ENCODE measurements at places on chromosomes 2 and 18.
A peak's percentile ranks its signal among the peaks of the same experiment; 100 is the strongest.

DNA sequence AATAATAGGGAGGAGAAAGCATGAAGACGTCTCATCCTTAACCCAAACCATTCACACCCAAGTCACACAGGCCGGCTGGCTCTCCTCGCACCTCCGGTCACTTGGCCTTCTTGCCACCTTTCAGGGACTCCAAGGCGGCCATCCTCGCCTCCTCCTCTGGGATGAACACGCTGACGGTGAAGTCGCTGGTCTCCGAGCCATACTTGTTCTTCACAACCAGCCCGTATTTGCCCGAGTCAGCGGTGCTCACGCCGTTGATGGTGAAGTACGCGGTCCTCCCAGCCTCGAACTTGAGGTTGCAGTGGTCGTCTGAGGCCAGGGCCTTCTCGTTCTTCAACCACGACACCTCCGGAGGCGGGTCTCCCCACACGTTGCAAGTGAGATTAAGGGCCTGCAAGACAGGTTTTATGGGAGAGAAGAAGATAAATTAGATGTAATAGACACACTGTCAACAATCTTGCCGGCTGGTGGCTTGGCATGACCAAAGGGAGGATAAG lies 54.3 kb upstream of the LPIN2 start:
- no peak for DNase-seq

- no peak for DNase-seq
Observed at GRCh38 chr2:199962203-199962602, 6.8 kb downstream of the MAIP1 start.

- no peak for DNase-seq
Observed at GRCh38 chr2:26557244-26557925, 79.5 kb upstream of the OTOF start.

- DNase-seq: no peak
Observed at GRCh38 chr2:240532031-240532775, 25.6 kb downstream of the ANKMY1 start.

DNA sequence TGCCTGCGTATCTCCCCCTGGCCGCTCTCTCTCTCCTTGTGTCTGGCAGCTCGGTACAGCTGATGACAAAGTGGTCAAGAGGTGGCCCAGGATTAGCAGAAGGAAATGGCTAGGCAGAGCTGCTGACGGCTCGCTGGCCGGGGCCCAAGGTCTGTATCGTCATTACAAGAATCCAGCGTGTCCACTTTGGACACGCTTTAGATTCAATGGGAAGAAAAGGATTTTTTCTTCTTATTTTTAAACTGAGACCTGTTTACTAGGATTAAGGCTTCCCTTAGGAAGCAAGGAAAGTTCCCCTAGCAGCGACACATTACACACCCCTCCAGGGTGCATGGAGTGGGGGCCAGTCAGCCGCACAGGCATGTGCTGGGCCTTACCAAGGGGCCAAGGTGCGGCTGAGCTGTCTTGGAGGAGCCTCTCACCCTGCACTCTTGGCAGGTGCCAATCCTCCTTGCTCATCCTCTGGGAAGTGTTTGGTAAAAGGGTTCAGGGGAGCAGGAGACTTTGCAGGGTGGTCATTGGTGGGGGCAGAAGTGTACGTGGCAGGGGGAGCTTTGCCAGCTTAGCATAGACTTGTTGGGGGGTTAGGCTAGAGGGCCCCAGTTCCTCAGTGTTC lies 76.8 kb downstream of the POLR1A start:
- no peak for DNase-seq

- no peak for DNase-seq
Observed at GRCh38 chr2:98809116-98809515, 78.2 kb upstream of the MGAT4A start.

- DNase-seq: no peak
Observed at GRCh38 chr2:37880551-37880950, 44.5 kb upstream of the RMDN2 start.

GRCh38 chr2:219648963-219649362 lies 21.5 kb downstream of the SLC4A3 start:
- no peak for DNase-seq

DNA sequence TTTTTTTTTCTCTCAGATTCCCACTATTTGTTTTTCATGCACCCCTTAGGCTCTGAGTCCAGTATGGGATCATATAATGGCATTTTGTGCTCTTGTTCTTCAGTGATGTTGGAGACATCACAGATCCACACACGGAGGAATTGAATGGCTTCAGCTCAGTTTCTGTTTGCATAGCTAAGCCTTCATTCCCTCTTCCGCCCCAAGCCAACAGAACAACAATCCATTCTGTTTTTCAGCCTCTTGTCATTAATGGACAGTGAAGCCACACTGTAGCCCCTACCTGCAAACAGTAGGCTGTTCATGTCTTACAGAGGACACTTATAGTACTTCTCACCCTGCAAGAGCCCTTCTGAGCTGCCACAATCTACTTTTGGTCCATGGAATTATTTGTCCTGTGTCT lies 64.0 kb upstream of the ZSWIM2 start:
- DNase-seq: no peak

DNA sequence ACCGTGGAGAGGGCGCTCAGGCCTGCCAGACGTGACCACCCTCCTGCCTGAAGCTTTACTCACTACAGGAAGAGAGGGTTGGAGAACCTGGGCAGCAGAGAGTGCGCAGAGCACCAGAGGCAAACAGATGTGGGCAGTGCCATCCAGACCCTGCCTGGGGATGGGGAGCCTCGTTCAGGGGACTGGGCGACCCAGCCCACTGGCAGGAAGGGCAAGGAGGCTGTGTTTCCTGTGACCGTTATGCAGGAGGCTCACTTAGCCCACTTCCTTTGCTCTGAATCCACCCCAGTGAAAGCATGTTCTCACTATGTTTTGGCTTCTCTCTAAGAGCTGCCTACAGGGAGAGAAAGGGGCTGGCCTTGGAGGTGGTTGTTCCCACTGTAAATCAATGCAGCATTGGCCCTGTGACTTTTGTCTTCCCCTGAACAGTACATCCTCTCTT lies 23.0 kb upstream of the ACKR3 start:
- peak; percentile 95 for DNase-seq

DNA sequence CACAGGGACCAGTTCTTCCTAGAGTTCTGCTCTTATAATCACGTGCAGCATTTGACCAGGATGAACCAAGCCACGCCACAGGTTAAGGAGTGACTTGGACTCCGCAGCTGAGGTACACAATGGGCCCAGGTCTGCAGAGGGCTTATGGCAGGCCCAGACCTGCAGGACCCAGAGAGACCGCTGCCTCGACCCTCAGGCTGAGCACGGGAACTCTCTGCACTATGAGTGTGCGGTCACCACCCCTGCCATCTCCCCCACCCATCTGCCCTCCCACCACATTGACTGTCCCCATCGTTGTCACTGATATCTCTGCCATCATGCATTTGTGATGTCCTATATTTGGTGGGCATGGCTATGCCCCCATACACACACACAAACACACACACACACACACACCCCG lies 45.7 kb upstream of the HPCAL1 start:
- no peak for DNase-seq

DNA sequence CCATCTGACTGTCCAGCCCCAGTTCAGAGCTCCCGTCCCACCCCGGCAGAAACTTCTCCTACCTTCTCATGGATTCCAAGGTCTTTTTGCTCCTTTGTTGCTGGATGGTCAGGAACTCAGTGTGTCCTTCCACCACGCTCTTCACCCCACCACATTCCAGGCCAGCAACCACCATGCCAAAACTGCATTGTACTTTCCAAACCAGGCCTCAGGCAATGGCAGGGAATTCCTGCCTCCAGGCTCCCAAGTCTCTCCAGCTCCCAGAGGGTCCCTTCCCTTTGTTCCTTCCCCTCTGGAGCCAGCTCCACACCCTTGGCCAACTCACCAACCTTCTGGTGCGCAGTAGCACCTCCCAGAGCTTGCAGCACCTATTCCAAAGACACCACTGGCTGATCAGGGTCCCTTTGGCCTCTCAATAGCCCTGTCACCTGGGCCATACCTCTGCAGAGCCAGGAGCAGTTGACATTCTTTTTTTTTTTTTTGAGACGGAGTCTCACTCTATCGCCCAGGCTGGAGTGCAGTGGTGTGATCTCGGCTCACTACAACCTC lies 8.1 kb downstream of the CHMP1B start:
- no peak for DNase-seq

- no peak for DNase-seq
Observed at GRCh38 chr2:138336146-138336545, 165.4 kb upstream of the SPOPL start.

- DNase-seq: no peak
Observed at GRCh38 chr2:19841918-19842693, 59.7 kb downstream of the TTC32 start.

GRCh38 chr2:30072250-30072842 lies 74.5 kb upstream of the YPEL5 start:
- peak; percentile 58 for DNase-seq

GRCh38 chr2:201406077-201406662 lies 45.1 kb downstream of the TRAK2 start:
- no peak for DNase-seq

- DNase-seq: no peak
Observed at GRCh38 chr2:197273485-197273884, 37.1 kb downstream of the ANKRD44 start.

- DNase-seq: no peak
Observed at GRCh38 chr18:49111191-49111988, 160.6 kb upstream of the SMAD7 start.

GRCh38 chr2:182942756-182943155 lies 76.3 kb upstream of the FRZB start:
- no peak for DNase-seq

- DNase-seq: no peak
Observed at GRCh38 chr2:238064376-238064775, 3.6 kb downstream of the SCLY start.

DNA sequence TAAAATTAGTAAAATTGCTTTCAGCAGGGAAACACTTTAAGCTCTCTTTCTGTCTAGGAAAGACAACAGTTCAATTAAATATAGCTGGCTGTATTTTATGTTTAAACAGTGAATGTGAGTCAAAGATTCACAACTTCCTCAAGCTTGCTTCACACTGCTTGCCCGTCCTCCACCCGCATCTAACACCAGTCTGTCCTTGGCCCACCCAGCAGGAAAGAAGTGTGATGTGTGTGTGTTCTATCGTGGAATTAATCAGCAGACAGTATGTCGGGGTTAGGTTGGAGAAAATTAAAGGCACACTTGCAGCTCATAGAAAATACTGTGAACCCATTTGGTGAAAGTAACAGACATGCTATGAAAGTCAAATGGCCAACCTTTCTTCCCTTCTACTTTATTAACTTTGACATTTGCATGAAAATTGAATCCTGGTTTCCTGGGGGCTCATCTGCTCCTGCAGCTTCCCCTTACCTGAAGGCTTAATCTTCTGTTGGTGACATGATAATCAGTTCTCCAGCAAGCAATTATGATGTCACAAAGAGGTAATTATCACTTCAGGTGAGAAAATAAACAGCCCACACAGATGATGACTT lies 182.0 kb downstream of the UXS1 start:
- no peak for DNase-seq

DNA sequence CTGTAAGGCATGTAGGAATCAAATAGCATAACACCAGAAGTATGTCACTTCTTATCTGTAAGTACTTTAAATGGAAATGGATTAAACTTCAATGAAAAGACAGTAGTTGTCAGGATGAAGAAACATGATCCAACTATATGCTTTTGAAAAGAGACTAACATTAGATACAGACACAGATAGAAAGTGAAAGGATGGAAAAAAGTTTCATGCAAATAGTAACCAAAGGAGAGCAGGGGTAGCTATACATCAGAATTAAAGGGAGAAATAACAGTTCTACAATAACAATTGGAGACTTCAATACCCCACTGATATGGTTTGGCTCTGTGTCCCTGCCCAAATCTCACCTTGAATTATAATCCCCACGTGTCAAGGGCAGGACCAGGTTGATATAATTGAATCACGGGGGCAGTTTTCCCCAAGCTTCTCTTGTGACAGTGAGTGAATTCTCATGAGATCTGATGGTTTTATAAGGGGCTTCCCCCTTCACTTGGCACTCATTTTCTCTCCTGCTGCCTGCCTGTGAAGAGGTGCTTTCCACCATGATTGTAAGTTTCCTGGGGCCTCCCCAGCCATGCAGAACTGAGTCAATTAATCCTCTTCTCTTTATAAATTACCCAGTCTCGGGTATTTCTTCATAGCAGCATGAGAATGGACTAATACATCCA lies 205.4 kb upstream of the CDH2 start:
- DNase-seq: no peak

DNA sequence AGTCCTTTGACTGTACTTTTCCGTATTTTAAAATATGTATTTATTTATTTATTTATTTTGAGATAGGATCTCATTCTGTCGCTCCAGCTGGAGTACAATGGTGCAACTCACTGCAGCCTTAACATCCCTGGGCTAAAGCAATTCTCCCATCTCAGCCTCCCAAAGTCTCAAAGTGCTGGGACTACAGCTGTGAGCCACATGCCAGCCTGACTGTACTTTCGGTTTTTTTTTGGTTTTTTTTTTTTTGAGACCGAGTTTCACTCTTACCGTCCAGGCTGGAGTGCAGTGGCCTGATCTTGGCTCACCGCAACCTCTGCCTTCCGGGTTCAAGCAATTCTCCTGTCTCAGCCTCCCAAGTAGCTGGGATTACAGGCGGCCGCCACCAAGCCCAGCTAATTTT lies 28.9 kb upstream of the CCNYL1 start:
- no peak for DNase-seq

DNA sequence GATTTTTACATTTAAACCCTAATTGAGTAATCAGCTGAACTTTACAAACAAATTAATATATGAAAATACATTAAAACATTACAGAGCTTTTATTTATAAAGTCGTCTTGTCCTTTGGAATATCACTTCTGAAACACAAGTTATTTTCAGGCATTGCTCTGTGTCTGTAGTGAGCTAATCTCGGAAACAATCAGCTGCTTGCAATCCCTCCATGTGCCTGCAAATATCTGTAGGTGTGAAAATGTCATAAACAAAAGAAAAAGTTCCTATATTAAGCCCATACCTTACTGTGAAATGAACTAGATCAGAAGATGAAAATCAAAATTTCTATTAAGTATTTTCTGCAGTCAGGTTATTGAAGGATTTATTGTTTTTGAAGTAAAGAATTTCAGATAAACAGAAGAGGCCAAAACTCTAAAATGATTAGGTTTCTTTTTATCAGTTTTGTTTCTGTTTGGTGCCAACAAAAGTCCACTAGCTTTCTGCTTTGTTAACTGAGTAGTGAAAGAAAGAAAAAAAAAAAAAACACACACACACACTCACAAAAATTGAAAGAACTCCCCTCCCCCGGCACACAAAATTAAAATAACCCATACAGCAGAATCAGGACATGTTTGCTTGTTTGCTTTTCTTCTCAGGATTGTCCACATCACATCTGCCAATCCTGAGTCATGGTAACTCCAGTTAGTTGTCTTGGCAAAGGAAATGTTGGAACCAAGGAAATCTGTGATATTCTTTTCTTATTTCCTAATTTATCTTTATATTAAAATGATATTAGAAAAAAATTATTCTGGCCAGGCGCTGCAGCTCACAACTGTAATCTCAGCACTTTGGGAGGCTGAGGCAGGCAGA lies 627.0 kb upstream of the SLC39A10 start:
- no peak for DNase-seq

- DNase-seq: no peak
Observed at GRCh38 chr2:73984203-73984921, at the start of gene TET3. Gene TET3, plus strand, starts transcription at chr2:73984910. Its CDS starts 1,494 bp downstream, at chr2:73986404.

DNA sequence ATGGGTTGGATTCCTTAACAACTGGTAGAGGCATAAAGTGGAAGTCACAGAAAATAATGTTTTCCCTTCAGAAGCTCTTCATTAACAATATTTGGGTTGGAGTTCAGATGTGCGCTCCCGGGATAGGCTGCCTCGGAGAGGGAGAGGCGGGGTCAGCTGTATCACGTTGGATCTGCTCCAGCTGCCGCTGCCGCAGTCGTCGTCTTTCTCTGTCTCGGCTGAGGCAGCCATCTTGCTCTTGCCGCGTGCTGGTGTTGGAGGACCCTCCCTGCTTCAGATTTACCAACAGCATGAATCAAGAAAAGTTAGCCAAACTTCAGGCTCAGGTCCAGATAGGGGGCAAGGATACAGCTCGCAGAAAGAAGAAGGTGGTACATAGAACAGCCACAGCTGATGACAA lies 35.1 kb downstream of the TANC1 start:
- no peak for DNase-seq

All from GDM1 (cell line).